Forelimb muscle (tissue), 1 donor: ENCODE measurements at places on chromosomes 11 and 22. TPM values are rescaled to one million over a fixed set of nuclear protein-coding genes. Genes with fewer than 3 reads are reported as not detected.

- DNase-seq: no peak
Observed at GRCh38 chr11:80650966-80651365, 1210.1 kb upstream of the TENM4 start.

DNA sequence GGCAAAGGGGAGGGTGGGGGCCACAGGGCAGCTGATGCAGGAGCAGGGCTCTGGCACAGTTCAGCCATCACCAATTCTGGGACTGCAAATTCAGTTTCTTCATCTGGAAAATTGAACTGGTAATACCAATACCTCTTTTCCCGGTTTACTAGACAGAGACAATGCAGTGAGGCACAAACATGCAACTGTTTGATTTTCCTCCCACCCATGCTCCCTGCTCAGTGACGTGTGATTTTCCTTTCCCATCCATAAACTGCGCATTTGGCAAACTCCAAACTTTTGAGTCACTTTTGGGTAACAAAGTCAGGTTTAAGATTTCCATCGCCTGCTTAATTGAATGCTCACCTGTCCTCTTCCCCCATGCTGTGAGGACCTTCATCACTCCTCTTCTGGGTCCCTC lies 23.2 kb downstream of the P2RY2 start:
- no peak for DNase-seq

- DNase-seq: no peak
Observed at GRCh38 chr11:63699896-63700295, 18.6 kb downstream of the RTN3 start.

DNA sequence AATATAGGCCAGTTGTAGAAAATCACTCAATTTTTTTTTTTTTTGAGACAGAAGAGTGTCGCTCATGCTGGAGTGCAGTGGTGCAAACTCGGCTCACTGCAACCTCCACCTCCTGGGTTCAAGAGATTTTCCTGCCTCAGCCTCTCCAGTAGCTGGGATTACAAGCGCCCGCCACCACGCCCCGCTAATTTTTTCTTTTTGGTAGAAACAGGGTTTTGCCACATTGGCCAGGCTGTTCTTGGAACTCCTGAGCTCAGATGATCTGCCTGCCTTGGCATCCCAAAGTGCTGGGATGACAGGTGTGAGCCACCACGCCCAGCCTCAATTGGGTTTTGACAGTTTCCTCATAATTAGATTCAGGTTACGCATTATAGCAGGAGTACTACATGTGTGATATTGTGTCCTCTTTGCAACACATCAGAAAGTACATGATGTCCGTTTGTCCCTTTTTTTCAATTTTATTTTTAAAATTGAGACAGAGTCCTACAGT lies 2.6 kb upstream of the ATP6V1E1 start:
- DNase-seq: no peak

DNA sequence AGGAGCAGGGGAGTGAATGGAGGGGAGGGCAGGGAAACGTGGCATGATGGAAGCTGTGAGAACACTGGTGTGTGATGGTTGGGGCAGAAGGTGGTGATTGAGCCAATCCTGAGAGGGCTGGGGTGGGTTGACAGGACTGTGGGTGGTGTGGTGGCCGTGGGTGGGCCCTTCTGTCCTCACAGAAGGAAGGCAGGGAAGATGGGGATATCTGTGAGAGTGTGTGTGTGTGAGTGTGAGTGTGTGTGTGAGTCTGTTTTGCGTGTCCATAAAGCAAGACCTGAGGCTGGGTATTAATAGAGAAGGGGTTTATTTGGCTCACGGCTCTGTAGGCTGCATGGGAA lies 13.0 kb downstream of the TPCN2 start:
- DNase-seq: no peak

DNA sequence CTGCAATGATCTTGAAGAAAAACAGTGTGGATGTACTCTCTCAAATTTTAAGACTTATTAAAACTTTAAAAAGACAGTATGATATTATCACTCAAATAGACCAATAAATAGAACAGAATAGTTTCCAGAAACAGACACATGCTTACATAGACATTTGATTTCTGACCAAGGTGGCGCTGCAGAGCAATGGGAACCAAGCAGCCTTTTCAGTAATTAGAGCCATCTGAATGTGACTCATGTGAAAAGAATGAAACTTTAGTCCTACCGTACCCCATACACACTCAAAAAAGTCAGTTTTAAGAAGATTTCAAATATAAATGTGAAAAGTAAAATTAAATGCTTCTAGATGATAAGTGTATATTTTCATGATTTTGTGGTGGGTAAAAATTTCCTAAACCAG lies 74.2 kb upstream of the MS4A8 start:
- DNase-seq: no peak

DNA sequence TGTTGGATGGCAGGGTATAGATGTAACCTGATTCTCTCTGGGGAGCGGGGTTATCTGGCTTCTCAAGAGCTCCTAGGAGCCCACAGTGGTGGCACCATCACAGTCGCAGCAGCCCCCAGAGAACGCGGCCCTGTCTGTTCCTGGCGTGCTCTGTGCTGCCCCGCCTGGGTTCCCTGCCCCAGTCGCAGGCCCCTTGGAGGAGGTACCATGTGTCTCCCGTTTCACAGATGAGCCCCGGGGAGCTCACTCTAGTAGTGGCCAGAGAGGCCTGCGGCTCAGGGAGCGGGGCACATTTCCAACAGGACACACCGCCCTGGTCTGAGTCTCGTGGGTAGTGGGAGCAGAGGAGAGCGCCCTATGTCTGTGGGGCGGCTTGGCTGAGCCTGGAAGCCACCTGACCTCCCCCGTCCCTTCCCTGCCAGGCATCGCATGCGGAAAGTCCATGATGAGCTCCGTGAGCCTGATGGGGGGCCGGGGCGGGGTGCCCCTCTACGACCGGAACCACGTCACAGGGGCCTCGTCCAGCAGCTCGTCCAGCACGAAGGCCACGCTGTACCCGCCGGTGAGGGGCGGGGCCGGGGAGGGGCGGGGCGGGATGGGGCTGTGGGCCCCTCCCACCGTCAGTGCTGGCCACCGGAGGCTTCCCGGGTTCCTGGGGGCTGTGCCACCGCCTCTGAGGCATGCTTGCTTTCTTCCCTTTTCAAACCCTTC lies 21.0 kb upstream of the PPP6R3 start:
- DNase-seq: no peak

GRCh38 chr11:72001285-72001684 lies 2.6 kb downstream of the IL18BP start:
- no peak for DNase-seq

- DNase-seq: no peak
Observed at GRCh38 chr11:119593346-119593745, 135.7 kb downstream of the NECTIN1 start.

- DNase-seq: no peak
Observed at GRCh38 chr22:40621309-40622151, 15.0 kb downstream of the MRTFA start.

DNA sequence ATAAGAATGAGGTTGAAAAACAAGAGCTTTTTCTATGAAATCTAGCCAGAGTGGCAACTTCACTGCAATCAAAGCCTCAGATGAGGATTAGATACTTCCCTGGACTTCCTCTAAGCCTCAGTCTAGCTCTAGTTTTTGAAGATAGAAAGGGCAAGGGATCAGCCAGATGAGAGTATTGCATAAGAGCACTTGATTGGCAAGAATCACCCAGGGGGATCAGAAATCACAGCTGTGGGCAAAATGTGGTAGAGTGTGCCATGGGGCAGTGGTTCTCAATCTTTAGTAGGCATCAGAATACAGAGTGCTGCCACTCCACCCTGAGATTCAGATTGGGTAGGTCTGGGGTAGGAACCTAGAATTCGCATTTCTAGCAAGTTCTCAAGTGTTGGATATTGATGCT lies 82.4 kb downstream of the EXT2 start:
- no peak for DNase-seq

DNA sequence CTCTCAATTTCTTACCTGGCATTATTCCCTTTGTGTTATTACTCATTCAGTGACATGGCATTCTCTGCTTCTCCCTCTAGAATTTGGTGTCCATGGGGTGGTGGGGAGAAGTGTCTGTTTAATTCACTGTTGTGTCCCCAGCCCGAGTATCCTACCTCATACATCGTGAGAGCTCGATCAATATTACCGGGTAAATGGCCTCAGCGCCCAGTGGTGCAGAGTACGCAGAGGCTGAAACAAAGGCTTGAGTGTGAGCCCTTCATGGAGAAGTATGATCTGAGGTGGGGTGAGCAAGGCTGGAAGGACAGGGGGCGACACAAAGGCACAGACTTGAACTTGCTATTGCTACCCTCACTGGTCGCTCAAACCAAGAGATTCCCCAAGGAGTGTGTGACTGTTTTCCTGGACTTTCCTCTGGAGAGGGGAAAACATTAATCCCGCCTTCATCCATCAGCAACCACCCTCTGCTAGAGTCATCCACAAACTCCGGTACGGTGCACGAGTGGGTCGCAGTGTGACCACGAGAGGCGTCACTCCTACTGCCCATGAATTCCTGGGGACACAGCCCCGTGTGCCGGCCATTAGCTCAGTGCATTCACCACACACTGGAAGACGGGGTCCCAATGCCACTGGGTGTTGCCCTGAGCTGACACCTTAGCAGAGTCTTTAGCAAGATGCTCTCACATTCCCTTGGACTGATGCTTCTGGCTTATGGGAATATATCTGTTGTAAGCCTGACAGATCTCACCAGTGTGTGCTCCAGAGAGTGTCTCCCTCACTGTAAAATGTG lies 35.0 kb upstream of the CCND1 start:
- no peak for DNase-seq

DNA sequence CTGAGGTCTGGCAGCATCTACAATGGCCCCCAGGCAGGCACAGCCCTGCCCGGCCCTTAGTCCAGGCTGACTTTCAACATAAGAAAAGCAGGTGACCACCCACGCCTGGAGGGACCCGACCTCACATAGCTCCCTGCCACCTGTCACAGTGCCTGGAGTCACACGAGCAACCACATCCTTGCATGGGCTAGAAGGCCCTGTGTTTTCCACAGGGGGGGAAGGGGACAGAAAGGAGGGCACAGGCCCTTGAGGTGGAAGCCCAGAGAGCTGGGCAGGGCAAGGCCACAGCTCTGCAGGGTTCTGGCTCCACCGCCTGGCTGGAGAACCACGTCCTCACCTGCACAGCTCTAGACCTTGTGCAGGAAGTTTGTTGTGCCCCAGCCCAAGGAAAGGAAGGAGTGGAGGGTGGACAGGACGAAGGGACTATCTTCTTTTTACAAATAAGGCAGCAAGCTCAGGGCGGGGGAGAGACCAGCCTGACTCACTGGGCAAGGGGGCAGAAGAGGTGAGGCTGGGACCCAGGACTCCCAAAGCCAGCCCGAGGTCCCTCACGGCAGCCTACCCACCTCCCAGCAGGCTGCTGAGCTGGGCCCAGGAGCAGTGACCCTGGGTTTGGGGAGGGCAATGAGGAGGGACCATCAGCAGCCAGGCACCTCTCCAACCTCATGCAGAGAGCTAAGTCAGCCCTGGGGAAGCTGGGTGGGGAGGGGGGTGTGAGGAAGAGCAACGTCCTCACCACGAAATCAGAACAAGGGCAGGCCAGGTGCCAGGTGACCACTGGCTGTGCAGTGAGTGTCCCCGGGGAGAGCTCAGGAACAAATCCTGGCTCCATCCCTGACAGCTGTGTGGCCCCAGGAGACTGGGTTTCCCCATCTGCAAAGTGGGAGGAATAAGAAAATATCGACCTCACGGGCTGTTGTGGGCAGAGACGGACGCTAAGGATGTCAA lies 4.3 kb downstream of the C1QTNF6 start:
- no peak for DNase-seq

DNA sequence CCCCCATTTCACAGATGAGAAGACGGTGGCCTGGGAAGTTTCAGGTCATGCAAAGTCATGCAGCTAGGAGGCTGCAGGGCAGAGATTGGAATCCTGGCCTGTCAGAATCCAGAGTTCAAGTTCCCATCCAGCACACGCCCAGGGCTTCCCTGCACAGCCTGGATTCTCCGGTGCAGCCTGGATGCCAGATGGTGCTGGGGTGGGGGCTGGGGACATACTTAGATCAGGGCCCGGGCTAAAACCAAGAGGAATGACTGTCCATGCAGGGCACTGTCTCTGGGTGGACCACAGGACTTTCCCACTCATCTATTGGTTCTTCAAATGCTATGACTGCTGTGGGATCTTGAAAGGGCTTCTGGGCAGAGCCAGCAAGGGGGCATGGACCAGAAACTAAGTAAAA lies 24.6 kb downstream of the LMO1 start:
- DNase-seq: no peak

DNA sequence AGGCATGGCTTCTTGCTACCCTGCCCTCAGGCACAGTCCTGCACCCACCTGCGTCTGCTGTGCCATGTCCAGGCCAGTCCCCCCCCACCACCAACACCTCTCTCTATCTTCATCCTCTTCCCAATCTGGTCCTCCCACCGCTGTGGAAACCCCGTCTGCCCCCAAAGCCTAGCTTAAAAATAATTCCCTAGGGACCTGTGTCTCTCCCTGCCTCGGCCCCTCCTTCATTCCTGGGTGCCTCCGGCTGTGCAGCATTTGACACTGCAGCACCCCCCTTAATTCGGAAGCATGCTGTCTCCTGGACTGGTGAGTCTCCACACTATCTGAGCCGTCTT lies 2.5 kb upstream of the ASCL2 start:
- no peak for DNase-seq

DNA sequence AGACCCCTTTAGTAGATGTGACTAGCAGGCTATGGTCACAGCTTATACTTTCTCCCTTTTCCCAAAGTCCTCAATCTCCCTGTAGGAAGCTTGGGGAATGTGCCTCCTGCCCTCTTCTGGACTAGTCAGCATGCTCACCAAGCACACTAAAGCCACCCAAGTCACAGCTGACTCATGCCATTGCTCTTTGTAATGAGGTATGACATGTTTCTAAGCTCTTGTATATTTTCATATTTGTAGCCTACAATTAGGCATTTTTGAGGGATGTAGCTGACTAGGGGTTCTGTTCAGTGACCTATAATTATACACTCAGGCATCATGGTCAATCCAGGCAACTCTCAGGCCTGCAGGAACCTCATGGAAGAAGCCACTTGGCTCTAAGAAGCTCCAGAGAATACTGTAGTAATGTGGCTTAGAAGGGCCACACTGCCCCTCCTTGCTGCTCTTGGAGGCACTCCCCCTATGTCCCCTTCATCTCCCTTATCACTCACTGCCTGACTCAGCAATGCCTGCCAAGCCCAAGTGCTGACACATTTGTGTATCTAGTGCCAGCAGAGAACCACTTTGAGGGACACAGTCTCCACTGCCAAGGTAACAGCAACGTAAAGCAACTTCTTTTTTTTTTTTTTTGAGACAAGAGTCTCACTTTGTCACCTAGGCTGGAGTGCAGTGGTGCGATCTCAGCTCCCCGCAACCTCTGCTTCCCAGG lies 86.2 kb downstream of the RPL27A start:
- no peak for DNase-seq

DNA sequence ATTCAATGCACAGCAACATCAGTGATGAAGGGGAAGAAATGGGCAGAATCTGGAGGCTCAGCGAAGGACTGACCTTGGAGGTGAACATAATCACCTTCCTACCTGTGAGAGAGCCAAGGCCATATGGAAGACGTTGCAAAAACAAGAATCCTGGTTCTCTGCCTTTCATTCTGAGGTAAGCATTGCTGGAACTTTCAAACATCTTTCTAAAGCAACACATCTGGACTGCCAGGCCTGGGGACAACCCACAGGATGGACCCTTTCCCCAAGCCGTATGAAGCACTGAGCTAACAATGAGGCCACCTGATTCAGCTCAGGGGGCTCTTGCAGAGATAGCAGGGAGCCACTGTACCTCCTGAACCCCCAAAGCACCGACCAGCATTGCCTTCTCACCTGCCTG lies 70.5 kb downstream of the ETS1 start:
- DNase-seq: no peak

The EFEMP2 gene
- 82.6 TPM for polyA plus RNA-seq

The ZBED4 gene
- 12.0 TPM for polyA plus RNA-seq

The ZP1 gene
- not detected for polyA plus RNA-seq

The TRIM3 gene
- polyA plus RNA-seq: 17.2 TPM

The ADORA2A gene
- 14.0 TPM for polyA plus RNA-seq

The MED19 gene
- polyA plus RNA-seq: 13.2 TPM

The TST gene
- polyA plus RNA-seq: 19.6 TPM

The IFITM5 gene
- not detected for polyA plus RNA-seq

The MRGPRE gene
- not detected for polyA plus RNA-seq

The MMP7 gene
- not detected for polyA plus RNA-seq
